ENCODE measurements at places on chromosomes 1 and 21. TPM values are rescaled to one million over a fixed set of nuclear protein-coding genes. Genes with fewer than 3 reads are reported as not detected.

The FYB2 gene
- total RNA-seq, result 11.4 TPM

The GNAI3 gene
- total RNA-seq, result 12.8 TPM

The BNIPL gene
- total RNA-seq, result 9.5 TPM

The SMCP gene
- not detected for total RNA-seq

The AKNAD1 gene
- 0.16 TPM for total RNA-seq

The EDN2 gene
- 1.6 TPM for total RNA-seq

The DR1 gene
- 57.9 TPM for total RNA-seq

The AVPR1B gene
- not detected for total RNA-seq

The FCAMR gene
- not detected for total RNA-seq

The PSMB4 gene
- total RNA-seq, result 169 TPM

The ATP6V1G3 gene
- not detected for total RNA-seq

The PM20D1 gene
- total RNA-seq, result not detected

The CSRP1 gene
- total RNA-seq, result 185 TPM

The IL20 gene
- total RNA-seq, result not detected

The TCHHL1 gene
- not detected for total RNA-seq

The PRDM16 gene
- total RNA-seq, result 13.5 TPM

The RSPH1 gene
- total RNA-seq, result 1.2 TPM

The CR2 gene
- 0.11 TPM for total RNA-seq

The HSD3B1 gene
- total RNA-seq, result not detected

The TFF2 gene
- not detected for total RNA-seq

The EPHB2 gene
- total RNA-seq, result 118 TPM

The GJA9 gene
- total RNA-seq, result not detected

The TRIM58 gene
- total RNA-seq, result 7.0 TPM

The CCDC27 gene
- not detected for total RNA-seq

The RPS27 gene
- total RNA-seq, result 828 TPM

The ACTL8 gene
- total RNA-seq, result not detected

The DISP1 gene
- 12.0 TPM for total RNA-seq

The GCLM gene
- total RNA-seq, result 12.5 TPM

The CFHR1 gene
- total RNA-seq, result not detected

The SLAMF6 gene
- total RNA-seq, result not detected

The RNU1-2 gene
- under 0.01 TPM for total RNA-seq

The IVL gene
- 0.44 TPM for total RNA-seq

The KLF17 gene
- total RNA-seq, result not detected

The CD48 gene
- total RNA-seq, result 2.6 TPM

The IQGAP3 gene
- 8.4 TPM for total RNA-seq

The CCDC181 gene
- 57.0 TPM for total RNA-seq

The TRABD2B gene
- total RNA-seq, result 0.82 TPM

The OR2W3 gene
- 0.44 TPM for total RNA-seq

The TMEM79 gene
- total RNA-seq, result 3.7 TPM

The TAS1R2 gene
- not detected for total RNA-seq

The GUCA2B gene
- total RNA-seq, result not detected

The CD247 gene
- total RNA-seq, result 0.77 TPM

The BMP8B gene
- total RNA-seq, result 6.8 TPM

The FMN2 gene
- total RNA-seq, result 30.8 TPM

The OR2T11 gene
- not detected for total RNA-seq

The LPGAT1 gene
- 85.2 TPM for total RNA-seq

The CCT3 gene
- total RNA-seq, result 259 TPM

The DNASE2B gene
- total RNA-seq, result 3.0 TPM

The MTF2 gene
- total RNA-seq, result 98.0 TPM

The CAPN9 gene
- total RNA-seq, result 0.33 TPM

The CR1L gene
- total RNA-seq, result not detected

The GNPAT gene
- total RNA-seq, result 44.4 TPM

The RIPPLY3 gene
- total RNA-seq, result 0.60 TPM

The TTC13 gene
- 33.4 TPM for total RNA-seq

The MYBPH gene
- 4.5 TPM for total RNA-seq

The VCAM1 gene
- total RNA-seq, result 17.2 TPM

The LRRC53 gene
- total RNA-seq, result 0.11 TPM

The MIER1 gene
- 47.6 TPM for total RNA-seq

The S100A3 gene
- total RNA-seq, result 1.0 TPM

The KLHDC8A gene
- total RNA-seq, result 20.7 TPM

All from camera-type eye (tissue), 1 donor.